Sciatic nerve (tissue), 2 donors: ENCODE measurements at places on chromosomes 3 and 15. TPM values are rescaled to one million over a fixed set of nuclear protein-coding genes. Genes with fewer than 3 reads are reported as not detected.

DNA sequence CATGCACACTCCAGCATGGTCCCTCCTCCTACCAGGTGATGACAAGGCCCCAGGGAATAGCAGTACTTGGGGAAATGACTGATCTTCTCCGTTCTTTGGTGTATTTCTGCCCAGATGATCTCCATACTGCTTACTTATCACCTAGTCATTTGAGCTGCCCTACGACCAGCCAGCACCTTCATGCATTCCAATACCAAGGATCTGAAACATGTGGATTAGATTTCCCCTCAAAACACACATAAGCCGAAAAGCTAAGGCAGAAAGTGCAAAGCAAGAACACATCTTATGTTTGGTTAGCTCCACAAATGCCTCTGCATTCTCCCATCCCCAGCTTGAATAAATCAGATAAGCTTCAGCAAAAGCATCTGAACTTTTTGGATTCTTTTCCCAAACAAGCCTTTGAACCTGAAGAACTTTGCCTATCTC, 64.8 kb upstream of the BCL6 start:
- DNase-seq, result no peak

- no peak for DNase-seq
Observed at GRCh38 chr3:9797196-9797945, 4.5 kb downstream of the ARPC4 start.

The C3orf85 gene
- total RNA-seq, result not detected

The MCTP2 gene
- total RNA-seq, result 32.3 TPM

The ARPP19 gene
- total RNA-seq, result 191 TPM

DNA sequence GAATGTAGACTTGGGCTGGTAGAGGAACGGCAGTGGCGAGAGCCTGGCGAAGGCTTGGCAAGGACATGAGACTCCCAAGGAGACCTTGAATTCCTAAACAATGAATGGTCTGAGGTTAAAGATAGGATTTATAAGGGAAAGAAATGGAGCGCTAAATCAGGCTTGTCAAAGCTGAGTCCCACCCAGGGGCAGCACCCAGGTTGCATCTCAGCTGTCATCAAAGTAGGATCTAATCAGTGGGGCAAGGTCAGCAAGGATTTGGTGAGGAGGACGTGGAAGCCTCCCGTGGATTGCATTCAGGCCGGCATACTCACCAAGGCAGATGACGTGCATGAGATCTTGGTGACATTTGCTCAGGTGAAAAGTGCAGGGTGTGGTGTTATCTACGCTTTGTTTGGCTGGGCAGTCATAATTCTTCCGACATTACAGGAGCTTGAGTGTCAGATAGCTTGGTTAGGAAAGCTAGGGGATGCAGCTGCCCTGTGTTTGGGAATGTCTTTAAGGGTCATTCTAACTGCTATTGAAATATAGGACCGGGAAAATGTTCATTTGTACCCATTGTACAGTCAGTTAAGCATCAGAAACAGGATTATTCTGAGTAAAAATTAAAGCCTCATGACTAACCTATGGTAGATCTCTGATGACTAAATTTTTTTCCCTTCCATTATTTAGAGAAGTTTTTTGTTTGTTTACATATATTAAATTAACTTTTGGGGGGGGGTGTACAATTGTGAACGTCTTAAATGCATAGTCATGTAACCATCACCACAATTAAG, 99.4 kb upstream of the TSC22D2 start:
- no peak for DNase-seq

- DNase-seq, result no peak
Observed at GRCh38 chr3:79139395-79140068, 628.3 kb downstream of the ROBO1 start.

The NR2E3 gene
- total RNA-seq, result not detected

GRCh38 chr3:124758851-124759635, 28.8 kb downstream of the UMPS start:
- DNase-seq, result no peak

GRCh38 chr3:186787642-186788481, 4.5 kb downstream of the EIF4A2 start:
- no peak for DNase-seq

DNA sequence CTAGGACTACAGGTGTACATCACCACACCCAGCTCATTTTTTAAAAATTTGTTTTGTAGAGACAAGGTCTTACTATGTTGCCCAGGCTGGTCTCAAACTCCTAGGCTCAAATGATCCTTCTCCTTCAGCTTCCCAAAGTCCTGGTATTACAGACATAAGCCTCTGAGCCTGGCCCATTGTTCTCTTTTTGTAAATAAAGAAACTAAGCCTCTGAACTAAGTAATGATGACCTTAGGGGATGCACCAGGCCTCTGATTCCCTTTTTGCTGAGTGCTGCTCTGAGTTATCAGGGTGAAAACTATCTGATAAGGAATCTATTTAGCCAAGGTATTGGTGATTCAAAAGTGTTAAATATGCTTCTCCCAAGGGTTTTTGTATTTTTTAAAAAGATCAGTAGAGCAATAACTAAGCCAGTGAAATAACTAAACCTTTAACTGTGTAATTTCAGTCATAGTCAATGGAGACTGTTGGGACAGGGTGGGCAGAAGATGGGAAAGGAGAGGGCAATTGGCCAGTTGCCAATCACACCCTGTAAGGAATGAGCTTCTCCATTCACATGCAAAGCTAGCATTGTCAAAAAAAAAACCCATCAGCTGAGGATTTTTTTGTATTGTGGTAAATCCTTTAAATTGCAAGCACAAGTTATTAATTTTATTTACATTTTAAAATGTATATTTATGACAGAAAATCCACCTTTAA, 194.8 kb upstream of the PFN2 start:
- DNase-seq, result no peak

The CLSTN2 gene
- 5.1 TPM for total RNA-seq

The TTLL13 gene
- total RNA-seq, result 0.71 TPM

The IGSF11 gene
- total RNA-seq, result 19.8 TPM

The UBA5 gene
- total RNA-seq, result 32.2 TPM

DNA sequence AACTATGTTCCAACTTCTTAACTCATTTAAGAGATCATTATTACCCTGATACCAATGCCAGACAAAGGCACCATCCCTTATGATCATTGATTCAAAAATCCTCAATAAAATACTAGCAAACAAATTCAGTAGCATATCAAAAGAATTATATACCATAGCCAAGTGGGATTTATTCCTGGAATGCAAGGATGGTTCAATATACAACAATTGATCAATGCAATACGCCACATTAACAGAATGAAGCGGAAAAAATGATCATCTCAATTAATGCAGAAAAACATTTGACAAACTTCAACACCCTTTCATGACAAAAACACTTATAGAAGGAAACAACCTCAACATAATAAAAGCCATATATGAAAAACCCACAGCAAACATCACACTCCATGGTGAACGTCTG, 4.7 kb upstream of the HTR3E start:
- DNase-seq, result no peak

The TRH gene
- total RNA-seq, result not detected

The ROPN1 gene
- not detected for total RNA-seq

DNA sequence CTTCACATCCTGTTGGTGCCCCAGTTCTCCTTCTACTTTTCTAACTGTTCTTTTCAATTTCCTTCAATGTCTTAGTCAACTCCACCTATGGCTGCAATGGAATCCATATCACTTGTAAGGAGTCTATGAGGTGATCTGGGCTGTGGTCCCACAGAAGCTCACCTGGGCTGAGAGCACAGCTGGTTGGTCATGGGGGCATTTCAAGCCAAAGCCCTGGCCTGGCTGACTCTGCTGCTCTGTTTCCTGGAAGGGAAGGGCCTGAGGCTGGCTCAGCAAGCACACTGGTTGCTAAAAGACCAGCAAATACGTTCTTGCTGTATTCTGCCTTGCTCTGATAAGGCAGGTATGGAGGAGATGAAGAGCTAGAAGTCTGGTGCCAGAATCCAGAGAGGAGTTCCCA, 29.0 kb downstream of the AMOTL2 start:
- peak; percentile 23 for DNase-seq

DNA sequence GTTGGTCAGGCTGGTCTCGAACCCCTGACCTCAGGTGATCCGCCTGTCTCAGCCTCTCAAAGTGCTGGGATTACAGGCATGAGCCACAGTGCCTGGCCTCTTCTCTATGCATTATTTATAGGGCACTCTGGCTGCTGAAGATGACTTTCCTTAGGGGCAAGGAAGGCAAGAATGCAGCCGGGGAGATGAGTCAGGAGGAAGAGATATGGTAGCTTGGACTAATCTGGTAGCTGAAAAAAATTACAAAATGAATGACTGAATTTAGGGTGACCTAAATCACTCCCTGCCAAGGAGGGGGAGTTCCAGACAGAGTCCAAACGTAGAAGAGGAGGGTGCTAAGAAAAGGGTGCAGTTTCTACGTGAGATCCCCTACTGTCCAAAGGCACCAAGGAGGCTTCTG, 14.2 kb downstream of the RHCG start:
- no peak for DNase-seq

DNA sequence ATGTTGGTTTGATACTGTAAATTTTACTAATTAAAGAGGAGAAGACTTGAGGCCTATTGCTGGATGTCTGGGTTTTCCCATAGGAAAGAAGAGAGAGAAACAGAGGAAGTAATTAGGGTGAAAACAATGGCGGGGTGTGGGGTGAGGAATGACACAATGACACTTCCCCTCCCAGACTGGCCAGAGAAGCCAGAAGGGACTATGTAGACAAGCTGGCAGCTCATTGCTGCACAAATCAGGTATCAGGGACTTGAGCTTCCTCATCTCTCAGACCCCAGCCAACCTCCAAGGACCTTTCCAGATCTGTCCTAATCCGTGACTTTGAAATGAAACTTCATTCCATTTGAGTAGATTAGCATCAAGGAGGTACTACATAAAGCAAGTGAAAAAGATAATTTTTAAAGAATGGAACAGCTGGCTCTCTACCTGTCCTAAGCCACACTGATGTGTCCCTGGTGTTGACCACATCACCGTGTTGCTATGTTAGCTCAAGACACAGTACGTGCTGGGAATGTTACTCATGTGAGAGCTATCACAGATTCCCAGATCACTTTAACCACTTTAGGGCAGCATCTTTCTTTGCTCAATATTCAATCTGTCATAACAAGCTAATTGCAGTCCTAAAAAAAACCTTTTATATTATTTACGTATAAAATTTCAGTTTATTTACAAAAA, 22.2 kb downstream of the TMEM212 start:
- no peak for DNase-seq

The TM4SF4 gene
- total RNA-seq, result not detected

The TMC3 gene
- total RNA-seq, result 0.13 TPM

- no peak for DNase-seq
Observed at GRCh38 chr3:180860180-180860858, 52.2 kb upstream of the FXR1 start.

DNA sequence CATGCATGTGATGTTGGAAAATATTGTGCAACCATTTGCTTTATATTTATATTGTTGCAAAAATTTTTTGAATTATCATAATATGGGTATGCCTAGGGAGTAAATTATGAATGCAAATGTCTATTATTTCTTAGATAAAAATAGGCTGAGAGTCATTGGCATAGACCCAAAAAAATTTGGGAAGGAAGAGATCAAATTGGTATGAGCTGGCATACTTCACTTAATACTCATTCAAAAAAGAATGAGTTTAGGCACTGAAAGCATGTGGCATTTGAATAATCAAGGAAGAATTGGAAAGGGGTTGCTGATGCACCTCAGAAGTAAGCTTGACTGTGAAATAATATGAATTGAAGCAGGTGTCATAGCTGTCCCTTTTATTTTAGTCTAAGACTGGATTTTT, 764.0 kb upstream of the DPPA4 start:
- DNase-seq, result no peak
